ENCODE measurements at places on chromosomes 4 and X. TPM values are rescaled to one million over a fixed set of nuclear protein-coding genes. Genes with fewer than 3 reads are reported as not detected.
A peak's percentile ranks its signal among the peaks of the same experiment; 100 is the strongest.

DNA sequence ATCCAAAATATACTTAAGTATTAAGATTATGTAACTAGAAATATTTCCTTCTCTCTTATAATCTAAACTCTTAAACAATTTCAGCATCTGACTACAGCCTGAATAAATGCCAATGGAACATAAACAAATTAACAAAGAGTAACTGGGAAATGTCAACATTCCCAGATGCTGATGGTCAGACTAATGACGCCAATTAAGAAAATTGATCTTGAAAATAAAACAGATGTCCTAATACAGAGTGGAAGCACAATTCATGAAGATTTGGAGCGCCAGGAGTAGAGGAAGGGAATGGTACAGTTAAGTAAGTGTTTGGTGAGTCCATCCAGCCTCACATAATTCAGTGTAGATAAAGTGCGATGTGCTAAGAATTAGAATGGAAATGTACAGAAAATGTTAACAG is 203.7 kb upstream of the NWD2 start:
- ATAC-seq = no peak

GRCh38 chr4:1676605-1677525 is 7.2 kb downstream of the FAM53A start:
- no peak for ATAC-seq

DNA sequence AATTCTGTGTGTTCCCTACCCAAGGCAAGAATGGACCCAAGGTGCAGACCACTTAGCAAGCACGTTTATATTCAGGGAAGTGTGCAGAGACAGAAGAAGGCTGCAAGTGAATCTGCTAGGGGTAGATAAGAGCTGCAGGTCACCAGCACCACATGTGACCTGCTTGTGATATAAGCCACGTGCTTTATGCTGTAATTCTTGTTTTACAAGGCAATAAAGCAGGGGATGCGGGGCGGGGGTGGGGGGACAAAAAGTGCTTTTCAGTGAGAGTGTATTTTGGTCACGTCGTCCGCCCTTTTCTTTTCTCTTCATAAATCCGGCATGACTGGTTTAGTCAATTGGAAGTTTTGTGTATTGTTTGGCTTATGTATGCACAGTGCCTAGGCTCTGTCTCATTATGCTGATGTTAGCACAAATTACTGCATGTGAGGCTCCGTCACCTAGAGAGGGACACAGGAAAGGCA is 192.7 kb downstream of the RBMX2 start:
- no peak for ATAC-seq

GRCh38 chrX:108132876-108133275 is 41.3 kb downstream of the ATG4A start:
- ATAC-seq = no peak

DNA sequence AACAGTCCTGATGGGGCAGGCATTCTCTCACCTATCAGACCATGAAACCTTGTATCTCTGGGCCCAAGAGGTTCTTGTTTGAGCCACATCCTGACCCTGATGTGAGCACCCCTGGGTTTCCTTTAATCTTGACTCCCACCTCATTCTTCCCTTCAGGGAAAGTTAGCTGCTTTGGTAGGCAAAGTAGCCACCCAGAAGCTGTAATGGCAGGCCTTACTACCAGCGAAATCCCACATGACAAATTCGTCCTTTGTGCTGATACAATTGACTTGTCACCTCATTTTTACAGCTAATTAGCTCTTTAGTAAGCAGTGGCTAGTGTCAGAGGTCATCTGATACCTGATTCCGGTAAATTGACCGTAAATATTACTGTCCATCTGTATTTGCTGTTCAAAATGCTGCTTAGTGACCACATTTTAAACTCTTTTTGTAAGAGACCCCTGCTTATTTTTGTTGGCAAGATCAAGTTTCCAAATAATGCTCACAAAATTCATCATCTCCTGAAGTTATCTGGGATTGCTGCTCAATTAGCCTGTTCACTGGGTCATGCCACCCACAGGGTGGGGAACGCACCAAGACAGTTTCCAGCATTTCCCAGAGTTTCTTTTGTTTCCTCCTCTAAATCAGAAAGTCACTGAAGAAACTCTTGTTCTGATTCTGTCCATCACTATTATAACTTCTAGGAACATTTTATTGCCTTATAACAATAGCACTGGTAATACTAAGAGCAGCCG is 329.7 kb downstream of the GPAT3 start:
- no peak for ATAC-seq

GRCh38 chr4:143025081-143025704 is 159.5 kb upstream of the USP38 start:
- ATAC-seq = no peak

DNA sequence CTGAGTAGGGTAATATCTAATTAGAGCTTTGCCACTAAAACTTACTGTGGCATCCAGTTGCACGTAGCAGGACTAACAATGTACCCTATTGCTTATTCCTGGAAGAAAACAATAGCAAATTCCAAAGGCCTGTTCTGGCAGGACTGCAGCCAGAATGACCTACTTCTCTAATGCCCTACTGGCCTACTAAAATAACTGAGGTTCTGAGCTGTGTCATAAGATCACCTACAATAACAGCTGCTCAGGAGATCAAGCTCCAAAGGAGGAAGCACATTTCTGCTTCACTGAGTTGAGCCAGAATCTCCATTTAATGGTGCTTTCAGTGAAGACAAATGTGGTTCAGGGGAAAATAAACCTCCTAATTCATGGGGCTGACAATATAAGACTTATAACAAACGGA is 42.2 kb upstream of the CXCL8 start:
- peak; percentile 63 for ATAC-seq

DNA sequence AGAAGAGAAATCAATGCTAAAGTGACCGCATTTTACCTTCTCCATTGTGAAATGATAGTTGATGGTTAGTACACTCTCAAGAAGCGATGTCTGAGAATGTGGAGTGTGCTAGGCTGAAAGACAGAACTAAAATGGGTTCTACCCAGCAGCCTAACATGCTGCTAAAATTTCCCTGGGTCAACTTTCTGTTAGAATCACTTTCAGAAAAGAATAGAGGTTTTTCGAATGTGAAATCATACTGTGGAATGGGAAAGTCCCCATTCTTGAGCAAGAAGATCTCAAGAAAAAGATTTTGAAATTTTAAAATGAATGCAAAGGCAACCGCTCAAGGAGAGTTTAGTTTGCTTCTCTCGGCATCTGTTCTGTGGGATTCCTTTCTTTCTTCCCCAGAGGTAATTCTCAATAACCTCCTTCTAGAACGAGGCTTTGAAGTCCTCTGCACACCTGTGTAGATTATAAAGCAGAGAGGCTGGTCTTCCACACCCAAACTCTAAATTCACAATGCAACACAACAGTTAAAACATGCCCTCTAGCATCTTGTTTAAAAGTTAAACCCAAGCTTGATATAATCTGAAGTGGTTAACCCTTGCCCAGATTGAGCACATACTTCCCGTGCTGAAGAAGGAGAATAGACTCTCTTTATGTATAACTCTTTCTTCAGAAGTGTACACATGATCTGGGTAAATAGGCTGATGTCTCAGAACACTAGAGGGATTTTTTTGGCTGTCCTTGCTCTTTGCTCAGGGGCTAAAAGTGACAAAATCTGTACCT is 208.7 kb upstream of the KLF3 start:
- ATAC-seq = no peak

- ATAC-seq = no peak
These were observed 200.2 kb upstream of the UGT8 start for GRCh38 chr4:114398410-114398809.

- ATAC-seq = no peak
These were observed 1.4 kb downstream of the JADE3 start for GRCh38 chrX:46913667-46914066.

GRCh38 chr4:145418739-145419138 is 62.9 kb upstream of the SMAD1 start:
- ATAC-seq = no peak

DNA sequence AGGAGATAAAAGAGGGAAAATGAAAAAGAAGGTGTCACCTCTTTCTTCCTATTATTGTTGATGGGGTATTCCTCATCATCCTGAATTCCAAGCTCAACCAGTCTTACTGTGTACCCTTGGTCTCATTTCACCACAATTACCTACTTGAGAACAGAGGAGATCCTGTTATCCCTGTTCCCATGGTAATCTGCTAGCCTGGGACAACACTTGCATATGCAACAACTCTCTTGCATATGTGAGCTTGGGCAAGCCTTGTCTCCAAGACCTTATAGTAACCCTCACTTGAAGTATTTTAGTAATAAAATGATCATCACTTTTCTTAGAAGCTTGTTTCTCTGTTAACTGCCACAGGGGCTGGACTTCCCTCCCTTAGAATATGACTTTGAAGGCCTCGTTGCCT is 253.7 kb downstream of the NAP1L3 start:
- ATAC-seq = no peak

DNA sequence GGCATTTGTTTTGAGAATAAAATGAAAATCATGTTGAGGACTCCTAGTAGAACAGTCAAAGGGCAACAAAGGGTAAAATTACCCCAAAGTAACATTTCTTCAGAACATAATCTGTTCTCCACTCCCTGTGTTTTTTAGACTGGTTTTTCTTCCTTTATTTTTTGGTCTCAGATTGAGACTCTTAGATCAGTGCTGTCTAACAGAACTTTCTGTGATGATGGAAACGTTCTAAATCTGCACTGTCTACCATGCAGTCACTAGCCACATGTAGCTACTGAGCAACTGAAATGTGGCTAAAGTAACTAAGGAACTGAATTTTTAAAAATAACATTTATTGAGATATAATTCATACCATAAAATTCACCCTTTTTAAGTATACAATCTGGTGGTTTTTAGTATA is 19.8 kb downstream of the CASK start:
- no peak for ATAC-seq

DNA sequence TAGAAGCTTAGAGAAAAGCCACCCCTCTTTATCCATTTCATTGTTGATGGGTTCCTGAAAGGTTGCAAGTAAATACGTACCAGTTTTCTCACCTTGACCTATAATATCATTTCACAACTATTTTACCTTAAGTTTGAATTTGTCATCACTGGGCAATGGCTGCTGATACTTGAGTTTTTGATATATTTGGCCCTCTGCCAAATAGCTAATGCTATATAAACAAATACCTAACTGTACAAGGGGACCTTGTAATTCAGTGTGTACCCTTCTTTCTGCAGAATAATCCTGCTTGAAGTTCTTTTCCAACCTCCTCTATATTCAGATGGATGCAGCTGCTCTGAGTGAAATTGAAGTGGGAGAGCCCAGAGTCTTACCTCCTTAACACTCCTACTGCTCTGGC is 19.0 kb upstream of the GLUD2 start:
- ATAC-seq = no peak

GRCh38 chr4:117224256-117224655 is 138.9 kb upstream of the TRAM1L1 start:
- ATAC-seq = no peak

DNA sequence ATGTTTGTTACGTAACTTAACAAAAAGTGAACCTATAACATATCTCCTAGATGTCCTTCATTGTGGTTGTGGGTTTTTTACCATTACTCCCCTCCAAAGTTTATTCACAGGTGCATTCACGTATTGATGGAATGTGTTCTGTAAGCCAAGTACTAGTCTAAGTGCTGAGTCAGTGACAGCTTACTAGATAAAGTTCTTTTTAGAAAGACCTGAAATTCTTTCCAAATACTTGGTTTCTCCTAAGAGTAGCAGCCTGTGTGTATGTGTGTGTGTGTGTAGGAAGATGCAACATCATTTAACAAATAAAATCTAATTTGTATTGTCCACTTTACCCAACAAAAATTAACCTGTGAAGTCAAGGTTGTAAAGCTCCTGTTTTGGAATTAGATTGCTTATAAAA is 22.1 kb downstream of the NAP1L5 start:
- no peak for ATAC-seq

GRCh38 chr4:135770505-135770904 is 1568.9 kb upstream of the PABPC4L start:
- ATAC-seq = no peak

GRCh38 chrX:42399632-42400024 is 378.3 kb downstream of the PPP1R2C start:
- no peak for ATAC-seq

- no peak for ATAC-seq
These were observed 482.1 kb downstream of the TMA16 start for GRCh38 chr4:163976588-163976987.

DNA sequence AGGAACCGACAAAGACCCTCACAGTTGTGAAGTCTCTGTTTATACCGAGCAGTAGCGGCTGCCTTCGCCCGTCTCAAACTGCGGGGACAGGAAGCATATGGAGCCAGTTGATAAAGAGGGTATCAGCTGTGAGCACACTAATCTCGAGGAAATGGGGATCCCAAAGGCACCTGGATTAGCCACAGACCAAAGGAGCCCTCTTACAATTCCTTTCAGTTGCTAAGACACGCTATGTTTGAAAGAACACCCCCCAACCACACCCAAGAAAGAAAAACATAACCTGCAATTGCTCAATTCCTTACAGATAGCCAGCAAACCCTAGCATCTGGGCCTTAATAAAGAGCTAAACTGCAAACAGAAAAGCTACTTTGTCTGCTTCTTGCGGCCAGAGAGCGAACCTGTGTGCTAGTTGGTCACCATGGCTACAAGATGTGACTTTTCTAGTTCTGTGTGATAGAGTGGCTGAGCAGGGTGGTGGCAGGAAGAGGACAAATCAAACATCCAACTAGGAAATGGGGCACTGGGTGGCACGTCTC is 23.3 kb upstream of the CHRNA9 start:
- no peak for ATAC-seq

DNA sequence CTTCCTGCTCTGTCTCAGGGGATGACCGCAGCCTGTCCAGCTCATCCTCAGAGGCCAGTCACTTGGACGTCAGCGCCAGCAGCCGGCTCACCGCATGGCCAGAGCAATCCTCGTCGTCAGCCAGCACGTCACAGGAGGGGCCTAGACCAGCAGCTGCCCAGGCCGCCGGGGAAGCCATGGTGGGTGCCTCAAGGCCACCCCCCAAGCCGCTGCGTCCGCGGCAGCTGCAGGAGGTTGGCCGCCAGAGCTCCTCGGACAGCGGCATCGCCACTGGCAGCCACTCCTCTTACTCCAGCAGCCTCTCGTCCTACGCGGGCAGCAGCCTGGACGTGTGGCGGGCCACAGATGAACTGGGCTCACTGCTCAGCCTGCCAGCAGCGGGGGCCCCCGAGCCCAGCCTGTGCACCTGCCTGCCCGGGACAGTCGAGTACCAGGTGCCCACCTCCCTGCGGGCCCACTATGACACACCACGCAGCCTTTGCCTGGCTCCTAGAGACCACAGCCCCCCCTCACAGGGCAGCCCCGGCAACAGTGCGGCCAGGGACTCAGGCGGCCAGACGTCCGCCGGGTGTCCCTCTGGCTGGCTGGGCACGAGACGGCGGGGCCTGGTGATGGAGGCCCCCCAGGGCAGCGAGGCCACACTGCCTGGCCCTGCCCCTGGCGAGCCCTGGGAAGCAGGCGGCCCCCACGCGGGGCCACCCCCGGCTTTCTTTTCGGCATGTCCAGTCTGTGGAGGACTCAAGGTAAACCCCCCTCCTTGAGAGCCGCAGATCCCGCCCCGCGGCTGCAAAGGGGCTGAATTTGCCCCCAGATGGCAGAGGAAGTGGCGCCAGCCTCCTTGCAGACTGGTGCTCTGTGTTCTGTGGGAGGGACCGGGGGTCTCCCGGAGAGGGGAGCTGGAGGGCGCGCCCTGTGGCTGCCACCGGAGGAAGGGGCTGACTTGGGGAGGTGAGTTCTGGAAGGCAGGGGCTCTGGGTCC is 29.9 kb downstream of the DOK7 start:
- no peak for ATAC-seq

HDX gene
- total RNA-seq = 5.9 TPM

IQCM gene
- total RNA-seq = not detected

CDX4 gene
- not detected for total RNA-seq

ADH7 gene
- 0.13 TPM for total RNA-seq

CYLC1 gene
- not detected for total RNA-seq

PARM1 gene
- total RNA-seq = 17.7 TPM

ARX gene
- not detected for total RNA-seq

COX7B2 gene
- not detected for total RNA-seq

RNF150 gene
- total RNA-seq = 70.5 TPM

DKK2 gene
- 0.27 TPM for total RNA-seq
